Smooth muscle cell of trachea (primary cell): ENCODE measurements at places on chromosomes 2 and 18. TPM values are rescaled to one million over a fixed set of nuclear protein-coding genes. Genes with fewer than 3 reads are reported as not detected.

GAREM2 gene
- 1.3 TPM in 2 replicates for total RNA-seq

MC4R gene
- total RNA-seq, result not detected in 2 replicates

HTRA2 gene
- total RNA-seq, result 38.1 and 50.4 TPM in 2 replicates

EMILIN2 gene
- total RNA-seq, result 16.3 and 33.1 TPM in 2 replicates

PARD6G gene
- total RNA-seq, result 0.73 and 5.8 TPM in 2 replicates

DSG2 gene
- total RNA-seq, result 0.33 and 0.73 TPM in 2 replicates

AGXT gene
- total RNA-seq, result not detected in 2 replicates

STEAP3 gene
- 25.6 and 34.6 TPM in 2 replicates for total RNA-seq

NAT8 gene
- total RNA-seq, result not detected in 2 replicates

RAB27B gene
- total RNA-seq, result 1.0 and 2.0 TPM in 2 replicates

ELP2 gene
- total RNA-seq, result 110 and 123 TPM in 2 replicates

VSNL1 gene
- total RNA-seq, result 0.29 and 0.99 TPM in 2 replicates

USP34 gene
- 111 and 123 TPM in 2 replicates for total RNA-seq

COQ10B gene
- total RNA-seq, result 37.9 and 42.3 TPM in 2 replicates

GPR39 gene
- 1.3 and 3.3 TPM in 2 replicates for total RNA-seq

RIOK3 gene
- total RNA-seq, result 65.2 and 82.6 TPM in 2 replicates

IL36G gene
- not detected in 2 replicates for total RNA-seq

SDC1 gene
- total RNA-seq, result 57.6 and 63.1 TPM in 2 replicates

SEMA4C gene
- 25.0 and 27.5 TPM in 2 replicates for total RNA-seq

SPATA3 gene
- total RNA-seq, result not detected in 2 replicates

FAP gene
- total RNA-seq, result 112 and 143 TPM in 2 replicates

CNDP1 gene
- total RNA-seq, result not detected in 2 replicates

YES1 gene
- total RNA-seq, result 102 and 117 TPM in 2 replicates

ACMSD gene
- total RNA-seq, result not detected in 2 replicates

LONRF2 gene
- total RNA-seq, result under 0.01 TPM in 2 replicates

IL1A gene
- total RNA-seq, result 0.15 and 0.33 TPM in 2 replicates

BOK gene
- total RNA-seq, result 17.2 and 31.4 TPM in 2 replicates

RGPD3 gene
- total RNA-seq, result 0.29 and 0.33 TPM in 2 replicates

PPP1R1C gene
- total RNA-seq, result 0.33 and 2.2 TPM in 2 replicates

CEBPZ gene
- 37.1 and 54.0 TPM in 2 replicates for total RNA-seq

GALNT3 gene
- total RNA-seq, result 0.33 and 0.58 TPM in 2 replicates

DNAJC5G gene
- total RNA-seq, result not detected in 2 replicates

DAW1 gene
- 0.17 and 0.29 TPM in 2 replicates for total RNA-seq

BUB1 gene
- total RNA-seq, result 5.0 and 65.7 TPM in 2 replicates

GKN2 gene
- total RNA-seq, result not detected in 2 replicates

RFTN2 gene
- total RNA-seq, result 3.6 and 4.0 TPM in 2 replicates

LPIN2 gene
- total RNA-seq, result 34.5 and 51.1 TPM in 2 replicates

MEIS1 gene
- 106 and 127 TPM in 2 replicates for total RNA-seq

GALNT13 gene
- total RNA-seq, result 0.17 TPM in 1 of 2 replicates, not detected in the other

CD207 gene
- not detected in 2 replicates for total RNA-seq
